ENCODE measurements at places on chromosomes 5 and 9. TPM values are rescaled to one million over a fixed set of nuclear protein-coding genes. Genes with fewer than 3 reads are reported as not detected.

Gene ATG10
- total RNA-seq, result 7.1 TPM

Gene CATSPER3
- 0.81 TPM for total RNA-seq

Gene ELOVL7
- 0.49 TPM for total RNA-seq

DNA sequence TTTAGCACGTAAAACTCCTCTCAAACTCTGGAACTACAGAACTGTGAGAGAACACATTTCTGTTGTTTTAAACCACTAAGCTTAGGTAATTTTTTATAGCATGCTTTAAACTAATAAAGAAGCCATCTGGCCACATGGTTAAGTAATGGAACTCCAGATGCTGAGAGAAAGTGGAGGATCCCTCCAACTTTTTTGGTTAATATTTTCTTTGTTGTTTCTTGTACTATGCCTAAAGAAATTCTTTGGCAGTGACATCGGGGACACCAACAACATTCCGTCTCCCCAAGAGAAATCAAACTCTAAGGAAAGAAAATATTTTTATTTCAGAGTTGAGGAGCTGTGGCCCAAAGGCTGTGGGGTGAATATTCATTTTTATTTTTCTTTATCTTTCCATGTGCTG lies 734.8 kb upstream of the CDH9 start:
- DNase-seq, result no peak

DNA sequence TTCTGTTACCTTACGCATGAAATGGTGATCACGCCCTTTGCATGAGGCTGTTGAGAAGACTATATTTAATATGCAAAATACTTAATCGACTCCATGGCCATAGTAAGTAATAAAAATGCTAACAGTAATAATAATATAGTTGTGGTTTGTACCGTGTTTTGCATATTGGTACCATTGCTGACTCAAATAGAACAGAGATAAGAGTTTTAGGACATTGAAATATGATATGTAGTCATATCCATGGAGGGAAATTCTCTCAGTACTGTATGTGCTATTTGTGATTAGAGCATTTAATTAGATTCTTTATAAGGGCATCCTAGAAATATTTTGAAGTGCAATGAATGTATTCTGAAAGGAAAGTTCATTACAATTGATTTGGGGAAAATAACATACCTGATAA lies 41.9 kb downstream of the CFAP90 start:
- no peak for DNase-seq

- peak; percentile 12 for DNase-seq
Measured at GRCh38 chr9:129776938-129777768, 24.3 kb upstream of the PTGES start.

DNA sequence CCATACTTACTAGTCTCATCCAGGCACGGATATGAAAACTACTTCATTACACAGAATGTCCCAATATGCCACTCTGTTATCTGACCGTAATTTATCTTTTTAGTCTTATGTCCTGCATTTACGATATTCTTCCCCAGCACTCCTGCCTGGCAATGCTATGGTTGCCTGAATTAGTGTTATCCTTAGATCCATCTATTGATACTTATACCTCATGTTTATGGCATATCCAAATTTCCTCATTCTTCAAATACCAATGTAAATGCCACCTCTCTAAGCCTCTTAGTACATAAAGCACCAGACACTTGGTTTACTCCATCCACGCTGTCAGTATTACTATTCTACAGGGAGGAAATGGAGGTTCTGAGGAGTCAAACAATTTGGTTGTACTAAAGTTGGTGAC lies 507.8 kb upstream of the NMUR2 start:
- no peak for DNase-seq

DNA sequence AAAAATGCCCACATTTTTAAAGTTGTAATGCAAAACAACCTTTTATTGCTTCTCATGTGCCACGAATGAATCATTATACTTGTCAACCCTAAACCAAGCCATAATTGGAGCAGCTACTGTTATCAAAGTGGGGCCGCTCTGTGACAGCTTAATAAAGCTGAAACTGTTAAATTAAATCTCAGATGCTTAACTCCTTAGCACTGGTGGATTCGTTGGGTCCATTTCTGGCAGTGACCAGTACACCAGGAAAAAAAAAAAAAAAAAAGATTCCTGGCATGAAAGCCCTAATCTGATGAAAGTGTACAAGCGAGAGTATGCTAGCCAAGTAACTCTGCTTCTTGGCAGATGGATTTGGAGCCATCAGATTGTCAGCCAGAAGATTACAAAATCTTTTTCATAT lies 164.8 kb downstream of the ZSWIM6 start:
- DNase-seq, result no peak

GRCh38 chr9:129289883-129290282 lies 111.8 kb upstream of the IER5L start:
- no peak for DNase-seq

GRCh38 chr9:108867829-108868228 lies 5.8 kb downstream of the ACTL7A start:
- no peak for DNase-seq

DNA sequence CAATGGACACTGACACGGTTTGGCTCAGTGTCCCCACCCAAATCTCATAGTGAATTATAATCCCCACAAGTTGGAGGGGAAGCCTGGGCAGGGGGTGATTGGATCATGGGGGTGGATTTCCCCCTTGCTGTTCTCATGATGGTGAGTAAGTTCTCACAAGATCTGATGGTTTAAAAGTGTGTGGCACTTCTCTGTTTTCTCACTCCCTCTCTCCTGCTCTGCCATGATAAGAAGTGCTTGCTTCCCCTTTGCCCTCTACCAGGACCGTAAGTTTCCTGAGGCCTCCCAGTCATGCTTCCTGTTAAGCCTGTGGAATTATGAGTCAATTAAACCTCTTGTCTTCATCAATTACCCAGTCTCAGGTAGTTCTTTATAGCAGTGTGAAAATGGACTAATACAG lies 115.8 kb upstream of the KIF2A start:
- no peak for DNase-seq

GRCh38 chr9:3569529-3569928 lies 43.7 kb upstream of the RFX3 start:
- no peak for DNase-seq

- DNase-seq, result no peak
Measured at GRCh38 chr5:144983101-144983500, 812.4 kb downstream of the KCTD16 start.
